ENCODE measurements at places on chromosomes 7 and 10.
A peak's percentile ranks its signal among the peaks of the same experiment; 100 is the strongest.

DNA sequence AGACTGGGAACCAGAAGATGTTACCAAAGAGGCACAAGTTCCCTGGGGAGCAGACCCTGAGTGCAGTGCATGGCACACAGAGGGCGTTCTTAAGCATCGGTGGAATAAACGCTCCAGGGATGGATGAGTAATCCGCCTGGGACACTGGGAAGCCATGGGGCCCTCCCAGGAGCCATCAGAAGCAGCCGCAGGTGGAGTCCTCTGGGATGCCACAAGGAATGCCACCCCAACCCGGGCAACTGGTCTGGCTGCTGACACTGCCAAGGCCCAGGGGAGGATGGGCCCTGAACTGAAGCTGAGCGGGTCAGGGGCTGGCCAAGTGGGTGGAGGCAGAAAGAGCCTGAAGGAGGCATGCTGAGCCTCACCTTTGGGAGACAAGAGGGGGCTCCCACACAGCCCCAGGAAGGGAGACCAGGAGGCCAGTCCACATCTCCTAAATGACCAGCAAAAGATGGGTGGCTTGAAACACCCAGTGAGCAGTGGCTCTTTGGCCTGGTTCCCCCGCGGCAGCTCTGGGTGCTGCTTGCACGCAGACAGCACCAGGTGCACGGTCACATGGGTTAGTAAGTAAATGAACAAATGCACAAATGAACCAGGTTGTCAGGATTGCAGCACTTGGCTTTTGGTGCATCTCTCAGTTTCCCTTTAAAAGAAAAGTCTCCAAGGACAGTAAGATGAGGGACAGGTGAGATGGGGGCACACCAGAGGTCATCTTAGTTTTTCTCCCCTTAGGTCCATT, 141.3 kb upstream of the ZMIZ1 start:
- no peak for DNase-seq

DNA sequence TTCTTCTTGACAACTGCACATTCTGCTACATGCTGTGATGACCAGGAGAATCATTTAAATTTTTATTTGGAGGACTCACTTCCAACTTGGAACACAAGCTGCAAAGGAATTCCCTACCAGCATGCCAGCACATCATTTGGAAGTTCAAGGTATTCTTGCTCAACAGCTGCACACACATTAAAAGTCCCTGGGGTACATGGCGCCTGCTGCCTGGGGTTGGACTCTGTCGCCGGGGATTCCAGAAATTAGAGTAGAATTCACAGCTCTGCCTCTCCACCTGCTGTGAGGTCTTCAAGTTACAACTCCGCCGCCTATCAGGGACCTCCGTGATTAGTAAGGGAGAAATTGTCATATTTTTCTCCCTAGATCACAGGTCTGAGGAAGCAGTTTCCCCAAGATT, 1.1 kb downstream of the ZNF32 start:
- DNase-seq: no peak

- DNase-seq: no peak
Measured at GRCh38 chr7:123750389-123751230, 1.8 kb upstream of the WASL start.

DNA sequence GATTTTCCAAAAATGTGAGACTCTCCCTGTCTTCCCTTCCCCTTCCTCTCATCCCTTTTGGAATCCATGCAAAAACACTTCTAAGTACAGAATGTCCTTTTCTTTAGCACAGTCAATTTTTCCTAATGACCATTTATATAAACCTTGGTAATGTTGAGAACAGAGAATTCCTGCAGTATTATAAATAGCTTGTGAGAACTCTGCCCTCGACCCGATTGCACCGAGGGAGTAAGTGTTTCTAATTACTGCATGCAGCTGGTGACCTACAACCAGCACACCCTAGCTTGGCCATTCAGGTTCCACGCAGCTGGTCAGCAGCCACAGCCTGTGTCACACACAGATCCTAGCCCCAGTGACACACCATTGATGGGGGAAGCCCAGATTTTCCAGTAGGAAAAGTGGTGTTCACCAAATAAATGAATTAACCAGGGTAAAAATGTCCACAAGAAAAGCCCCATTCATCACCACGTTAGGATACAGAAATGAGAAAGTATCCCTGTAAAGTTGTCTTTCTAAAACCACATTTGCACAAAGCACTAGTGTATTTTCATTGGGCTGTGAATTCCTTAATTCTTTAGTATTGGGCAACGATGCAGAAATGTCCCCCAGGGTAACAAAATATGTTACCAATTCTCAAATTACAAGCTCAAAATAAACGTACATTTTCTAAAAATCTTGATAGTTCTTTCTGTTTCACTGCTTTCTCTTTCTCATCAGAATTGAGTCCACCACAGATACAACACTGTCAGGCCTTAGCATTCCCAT, 499.0 kb upstream of the KLF6 start:
- no peak for DNase-seq

GRCh38 chr7:16874066-16874465, 7.7 kb downstream of the AGR3 start:
- no peak for DNase-seq

DNA sequence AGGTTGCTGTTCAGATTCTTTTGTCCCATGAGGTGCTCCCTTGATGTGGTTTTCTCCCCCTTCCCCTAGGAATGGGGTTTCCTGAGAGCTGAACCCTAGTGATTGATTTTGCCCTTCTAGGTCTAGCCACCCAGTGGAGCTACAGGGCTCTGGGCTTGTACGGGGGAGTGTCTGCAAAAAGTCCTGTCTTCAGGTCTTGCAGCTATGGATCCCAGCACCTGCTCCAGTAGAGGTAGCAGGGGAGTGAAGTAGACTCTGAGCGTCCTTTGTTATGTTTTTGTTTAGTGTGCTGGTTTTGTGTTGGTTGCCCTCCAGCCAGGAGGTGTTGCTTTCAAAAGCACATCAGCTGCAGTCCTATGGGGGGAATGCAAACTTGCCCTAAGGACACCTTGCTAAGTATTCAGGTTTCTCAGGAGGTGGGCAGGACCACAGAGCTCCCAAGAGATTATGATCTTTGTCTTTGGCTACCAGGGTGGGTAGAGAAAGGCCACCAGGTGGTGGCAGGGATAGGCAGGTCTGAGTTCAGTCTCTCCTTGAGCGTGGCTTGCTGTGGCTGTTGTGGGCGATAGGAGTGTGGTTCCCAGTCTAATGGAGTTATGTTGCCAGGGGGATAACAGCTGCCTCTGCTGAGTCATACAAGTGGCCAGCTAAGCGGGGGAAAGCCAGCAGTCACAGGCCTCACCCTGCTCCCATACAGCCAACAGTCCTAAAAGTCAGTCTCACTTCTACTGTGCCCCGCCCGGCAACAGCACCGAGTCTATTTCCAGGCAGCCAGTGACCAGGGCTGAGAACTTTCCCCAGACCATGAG, 92.4 kb upstream of the JCAD start:
- DNase-seq: peak; percentile 51

DNA sequence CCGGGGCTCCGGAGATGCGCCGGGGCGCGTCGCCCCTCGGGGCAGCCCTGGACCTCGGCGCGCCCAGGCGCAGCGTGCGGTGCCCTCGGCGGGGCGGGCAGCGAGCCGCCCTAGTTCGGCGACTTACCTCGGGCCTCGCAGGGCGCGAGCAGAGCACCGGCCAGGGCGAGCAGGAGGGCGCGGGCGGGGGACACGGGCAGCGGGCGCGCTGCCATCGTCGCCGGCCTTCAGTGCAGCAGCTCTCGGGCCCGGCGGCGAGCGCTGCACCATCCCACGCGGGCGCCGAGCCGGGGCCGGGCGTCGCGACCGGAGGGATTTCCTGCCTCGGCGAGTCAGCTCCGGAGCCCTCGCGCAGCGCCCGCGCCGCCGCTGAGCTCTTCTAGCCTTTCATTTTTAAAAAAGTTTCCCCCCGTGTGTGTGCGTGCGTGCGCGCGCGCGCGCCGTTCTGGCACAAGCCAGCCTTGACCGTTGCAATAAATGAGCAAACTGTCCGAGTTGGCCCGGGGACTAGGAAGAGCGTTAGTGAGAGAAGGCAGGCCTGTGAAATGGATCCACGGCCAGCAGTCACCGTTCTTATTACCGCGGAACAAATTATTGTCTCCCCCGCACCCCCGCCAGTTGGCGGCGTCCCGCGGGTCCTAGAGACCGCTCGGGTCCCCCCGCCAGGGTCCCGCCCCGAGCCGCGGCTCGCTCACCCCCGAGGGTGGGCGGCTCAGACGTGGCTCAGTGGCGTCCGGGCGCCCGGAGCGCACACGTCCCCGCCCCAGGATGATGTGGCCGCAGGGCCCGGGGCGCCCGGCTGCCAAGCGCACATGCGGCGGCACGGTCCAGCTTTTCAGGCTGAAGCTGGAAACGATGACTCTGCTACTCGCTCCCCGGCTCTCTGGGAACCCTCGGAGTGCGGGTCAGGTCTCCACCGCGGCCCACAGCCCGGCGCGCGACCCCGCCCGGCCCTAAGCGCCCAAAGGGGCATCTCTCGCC, at the start of gene ADAM12:
Gene ADAM12, minus strand, starts transcription at position 547 of the 981 bp plus-strand sequence. Its CDS starts 332 bp downstream, at position 215.
- DNase-seq: peak; percentile 45

DNA sequence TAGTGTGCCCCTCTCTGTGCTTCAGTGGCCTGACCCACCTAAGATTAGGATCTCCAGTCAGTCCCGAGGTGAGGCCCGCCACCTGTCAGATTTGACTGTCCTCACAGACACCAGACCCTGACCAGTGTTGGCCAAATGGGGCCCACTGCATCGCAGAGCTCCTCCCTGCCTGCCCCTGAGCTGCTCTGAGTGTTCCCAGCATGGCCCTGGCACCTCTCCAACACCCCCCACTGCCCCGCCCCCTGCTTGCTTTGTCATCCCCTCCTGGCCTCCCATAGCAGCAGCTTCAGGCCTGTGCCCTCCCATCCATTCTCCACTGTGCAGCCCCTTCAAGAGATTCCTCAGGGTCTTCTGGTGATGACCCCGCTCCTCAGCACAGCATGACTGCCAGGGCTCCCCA, 67.6 kb downstream of the C10orf120 start:
- peak; percentile 63 for DNase-seq

DNA sequence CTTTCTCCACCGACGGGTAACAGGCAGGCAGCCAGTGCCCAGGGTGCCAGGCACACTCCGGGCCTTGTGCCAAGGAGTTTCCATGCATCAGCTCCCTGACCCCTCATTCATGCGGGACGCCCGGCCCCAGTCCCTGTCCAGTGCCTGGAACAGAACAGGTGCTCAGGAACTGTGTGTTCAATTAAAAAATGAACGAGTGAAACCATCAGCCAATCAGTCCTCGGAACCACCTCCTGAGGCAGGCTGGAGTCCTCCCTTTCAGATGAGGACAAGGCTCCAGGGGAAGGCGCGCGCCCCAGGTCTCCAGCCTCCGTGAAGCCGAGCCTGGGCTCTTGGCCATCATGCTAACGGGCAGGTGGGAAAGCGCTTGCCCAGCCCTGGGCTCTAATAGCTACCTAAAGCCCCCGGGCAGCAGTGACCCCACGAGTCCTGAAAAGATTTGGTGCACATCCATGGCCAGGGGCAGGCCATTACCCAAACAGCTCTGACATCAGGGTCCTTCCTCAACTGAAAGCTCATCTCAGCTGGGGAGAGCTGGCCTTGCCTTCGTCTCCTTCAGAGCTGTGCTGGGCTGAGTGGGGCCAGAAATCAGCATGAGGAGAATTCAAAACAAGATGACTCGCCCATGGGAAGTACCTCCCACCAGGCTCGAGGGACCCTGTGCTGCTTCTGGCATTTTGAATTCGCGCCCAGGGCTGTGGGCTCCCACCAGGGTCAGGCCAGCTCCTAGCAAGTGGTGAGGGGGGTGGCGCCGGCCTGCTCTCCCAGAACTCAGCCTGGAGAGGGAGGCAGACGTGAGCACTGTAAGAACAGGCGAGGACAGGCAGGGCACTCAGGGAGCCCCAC, 200.5 kb downstream of the MAD1L1 start:
- peak; percentile 38 for DNase-seq

- no peak for DNase-seq
Measured at GRCh38 chr10:96724621-96725020, 4.3 kb upstream of the PIK3AP1 start.

DNA sequence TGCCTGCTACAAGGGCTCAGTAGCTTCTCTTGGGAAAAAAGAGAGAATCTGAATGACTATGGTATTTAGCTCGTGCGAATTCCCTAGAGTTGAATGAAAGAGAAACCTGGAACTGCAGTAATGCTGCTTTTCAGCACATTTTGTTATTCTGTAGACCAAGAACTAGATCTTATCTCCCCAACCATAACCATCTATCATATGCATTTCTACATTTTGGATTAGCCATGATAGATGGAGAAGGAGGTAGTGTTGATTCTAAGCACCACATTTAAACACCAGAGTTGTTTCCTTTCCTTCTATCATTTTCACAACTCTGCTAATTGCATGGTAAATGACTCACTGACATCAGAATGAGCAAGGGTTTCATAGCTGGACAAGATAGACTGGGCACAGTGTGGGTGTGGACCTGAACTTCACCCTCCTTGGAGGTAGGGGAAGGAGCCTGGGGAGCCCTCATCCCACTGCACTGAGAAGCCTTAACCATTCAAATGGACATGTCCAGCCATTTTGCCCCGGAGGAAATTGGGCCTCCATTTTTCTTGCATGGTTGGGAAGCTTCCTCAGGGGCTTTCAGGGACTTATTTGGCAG, 55.3 kb upstream of the BMPER start:
- DNase-seq: no peak

- no peak for DNase-seq
Measured at GRCh38 chr7:90835861-90836260, 239.7 kb downstream of the CDK14 start.

GRCh38 chr7:4837041-4837802, 24.6 kb downstream of the PAPOLB start:
- DNase-seq: no peak

DNA sequence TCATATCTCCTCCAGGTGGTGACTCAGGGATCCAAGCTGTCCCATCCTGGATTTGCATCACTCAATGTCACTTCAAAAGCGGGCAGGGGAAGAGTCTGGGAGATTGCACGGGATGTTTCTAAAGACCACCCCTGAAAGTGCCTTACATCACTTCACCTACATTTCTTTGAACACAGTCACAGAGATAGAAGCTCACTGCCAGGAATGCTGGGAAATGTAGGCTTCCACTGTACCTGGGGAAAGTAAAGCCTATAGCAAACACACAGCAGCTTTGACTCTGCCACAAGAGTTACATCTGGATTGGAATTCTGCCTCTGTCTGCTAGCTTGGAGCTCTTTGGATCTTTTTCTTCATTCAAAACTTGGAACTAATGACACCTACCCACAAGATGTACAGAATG, 300.9 kb downstream of the WDR11 start:
- DNase-seq: no peak

DNA sequence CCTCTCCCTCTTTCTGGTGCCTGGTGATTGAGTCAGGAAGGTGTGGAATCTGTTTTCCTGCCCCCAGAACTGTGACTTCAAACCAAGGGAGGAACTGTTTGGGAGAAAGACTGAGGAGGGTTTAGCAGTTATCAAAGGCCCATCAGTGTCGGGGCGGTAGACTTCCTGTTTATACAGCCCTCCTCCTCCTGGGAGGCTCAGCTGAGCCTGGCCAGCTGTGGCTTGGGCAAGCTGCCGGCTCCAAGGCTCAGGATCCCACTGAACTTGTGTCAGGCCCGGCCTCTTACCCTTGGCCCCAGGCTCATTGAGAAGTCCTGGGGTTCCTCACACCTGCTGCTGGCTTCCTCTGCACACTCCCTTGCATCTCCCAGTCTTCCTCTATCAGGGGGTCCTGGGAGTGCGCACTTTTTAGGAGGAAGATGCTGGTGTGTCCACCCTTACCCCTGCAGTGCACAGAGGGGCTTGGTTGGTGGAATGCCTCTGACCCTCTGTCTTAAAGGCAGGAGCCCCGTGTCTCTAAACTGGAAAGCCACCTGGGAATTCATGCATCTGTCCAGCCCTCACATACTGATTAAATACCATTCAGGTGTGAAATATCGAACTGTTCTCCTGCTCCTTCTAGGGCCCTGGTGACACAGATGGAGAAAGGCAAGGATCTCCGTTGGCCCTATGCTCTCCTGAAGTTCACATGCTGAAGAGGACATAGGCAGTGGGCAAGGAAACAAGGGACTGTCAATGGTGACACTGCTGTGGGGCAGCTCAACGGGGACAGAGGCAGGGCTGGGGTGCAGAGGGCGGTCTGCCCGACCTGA, 32.4 kb downstream of the CXCL12 start:
- DNase-seq: no peak
